ENCODE measurements at places on chromosomes 1 and 21. TPM values are rescaled to one million over a fixed set of nuclear protein-coding genes. Genes with fewer than 3 reads are reported as not detected.

Gene C1orf56
- total RNA-seq, result 7.6 TPM

Gene SMYD2
- total RNA-seq, result 377 TPM

Gene NBPF6
- not detected for total RNA-seq

GRCh38 chr1:5084676-5085075 is 430.3 kb downstream of the AJAP1 start:
- no peaks in the 10 kb centered on the region for H3K4me1 ChIP-seq
- H3K27ac ChIP-seq, result no peak overlapping the region
- H3K36me3 ChIP-seq, result no peaks in the 10 kb centered on the region

GRCh38 chr1:9169601-9170137 is 40.8 kb upstream of the GPR157 start:
- H3K27ac ChIP-seq, result no peak overlapping the region
- no peaks in the 10 kb centered on the region for H3K4me1 ChIP-seq
- DNase-seq, result no peak
- no peak overlapping the region for H3K4me3 ChIP-seq
- H3K27me3 ChIP-seq, result no peaks in the 10 kb centered on the region
- no peaks in the 10 kb centered on the region for H3K36me3 ChIP-seq

DNA sequence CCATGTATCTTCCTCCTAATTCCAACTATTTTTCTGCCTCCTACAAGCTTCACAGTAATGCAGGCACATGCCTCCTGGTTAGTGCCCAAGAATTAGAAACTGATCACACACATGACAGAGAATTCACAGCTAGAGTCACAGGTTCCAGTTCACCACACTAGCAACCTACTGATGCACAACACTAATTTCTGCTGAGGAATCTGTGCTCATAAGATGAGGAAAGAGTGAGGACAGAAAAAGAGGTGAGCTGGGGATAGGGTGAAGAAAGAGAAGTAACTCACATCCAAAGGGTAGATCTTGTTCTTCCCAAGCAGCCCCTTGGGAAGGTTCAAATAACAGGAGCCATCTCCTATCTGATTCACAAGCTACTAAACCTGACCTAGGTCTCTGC is 61.3 kb downstream of the PUM1 start:
- no peak overlapping the region for H3K4me3 ChIP-seq
- H3K27ac ChIP-seq, result no peak overlapping the region
- H3K27me3 ChIP-seq, result no peaks in the 10 kb centered on the region
- peaks cover 67% of the 10 kb centered on the region for H3K36me3 ChIP-seq

- no peaks in the 10 kb centered on the region for H3K4me1 ChIP-seq
- H3K36me3 ChIP-seq, result no peaks in the 10 kb centered on the region
- no peak overlapping the region for H3K27ac ChIP-seq
- H3K4me3 ChIP-seq, result no peak overlapping the region
- no peak for DNase-seq
Observed at GRCh38 chr1:195735140-195735539, 873.1 kb downstream of the KCNT2 start.

Measured in heart right ventricle (tissue), 16 donors.